ENCODE measurements at places on chromosomes 2 and 18.

DNA sequence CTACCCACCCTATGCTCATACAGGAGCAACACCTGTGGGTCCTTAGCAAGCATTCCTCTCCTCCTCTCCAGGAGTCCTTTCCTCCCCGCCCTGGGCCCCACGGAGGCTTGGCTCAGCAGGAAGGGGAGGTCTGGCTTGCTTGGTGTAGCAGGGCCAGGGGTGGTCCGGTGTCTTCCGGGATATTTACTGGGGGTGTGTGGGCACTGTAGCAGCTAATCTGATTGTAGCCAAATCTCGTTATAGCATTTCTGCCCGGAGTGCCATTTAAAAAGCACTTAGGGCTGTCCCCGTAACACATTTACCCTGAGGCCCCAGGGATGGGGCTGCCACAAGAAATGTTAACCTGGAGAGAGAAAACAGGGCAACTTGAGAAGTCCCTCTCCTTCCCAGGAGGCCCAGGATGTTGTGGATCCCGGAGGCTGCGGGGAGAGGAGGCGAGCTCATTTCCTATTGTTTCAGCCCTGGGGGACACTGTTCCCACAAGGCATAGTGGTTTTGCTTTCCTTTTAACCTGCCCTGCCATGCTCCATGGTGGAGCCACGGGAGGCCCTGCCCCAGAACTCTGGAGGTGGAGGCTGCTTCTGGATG lies 134.5 kb downstream of the CLIP4 start:
- DNase-seq, result no peak

DNA sequence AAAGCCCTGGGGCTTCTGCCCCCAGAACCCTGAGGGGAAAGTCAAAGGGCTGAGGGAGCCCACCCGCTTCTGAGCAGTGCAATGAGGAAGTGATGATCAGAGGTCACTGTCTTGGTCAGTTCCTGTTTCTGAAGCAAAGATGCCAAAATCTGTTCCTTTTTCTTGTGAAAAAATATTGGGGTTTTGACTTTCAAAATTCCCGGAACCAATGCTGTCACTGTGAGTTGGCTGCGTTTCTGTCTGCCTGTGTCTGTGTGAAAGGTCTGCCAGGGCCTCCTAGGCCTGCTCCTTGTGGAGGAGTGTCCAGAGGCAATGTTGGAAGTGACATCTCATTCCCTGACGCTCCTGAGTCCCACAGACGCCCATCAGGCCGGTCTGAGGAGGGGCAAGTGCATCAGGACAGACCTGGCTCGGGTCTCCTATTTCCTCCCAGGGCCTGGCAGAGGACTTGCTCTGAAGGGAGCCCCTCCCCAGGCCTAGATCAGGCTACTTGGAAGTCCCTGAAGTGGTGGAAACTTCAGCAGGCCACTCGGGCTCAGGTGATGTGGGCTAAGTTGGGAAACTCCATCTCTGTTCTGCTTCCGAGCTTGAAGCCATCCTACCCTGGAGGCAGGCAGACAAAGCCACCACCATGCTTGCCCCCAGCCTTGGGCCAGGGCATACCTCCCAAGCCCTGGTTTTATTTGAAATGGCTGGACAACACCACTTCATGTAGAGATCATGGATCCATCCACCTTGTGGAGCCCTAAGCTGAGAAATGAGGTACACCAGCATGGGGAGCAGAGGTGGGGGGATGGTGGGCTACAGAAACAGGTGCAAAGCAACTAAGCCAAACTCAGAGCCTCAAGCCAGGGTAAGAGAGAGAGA lies 51.0 kb downstream of the PKDCC start:
- no peak for DNase-seq

GRCh38 chr2:153487448-153487847 lies 8.9 kb upstream of the RPRM start:
- no peak for DNase-seq

DNA sequence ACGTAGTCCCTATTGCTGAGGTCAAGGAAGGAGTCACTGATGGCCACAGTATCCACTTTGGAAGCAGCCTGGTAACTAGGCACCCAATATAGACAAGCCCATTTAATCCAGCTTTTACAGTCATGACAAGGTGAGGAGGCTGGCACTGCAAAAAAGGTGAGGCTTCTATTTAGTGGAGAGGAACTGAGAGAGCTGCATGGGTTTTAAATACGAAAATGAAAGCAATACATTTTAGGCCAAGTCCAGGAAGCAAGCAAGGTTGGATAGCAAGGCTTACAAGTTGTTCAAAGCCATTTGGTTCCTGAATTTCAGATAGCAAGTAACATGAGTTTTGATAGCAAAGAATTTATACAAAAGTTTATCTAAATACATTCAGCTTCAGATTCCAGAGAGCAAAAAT lies 80.4 kb downstream of the SGPP2 start:
- DNase-seq, result no peak

DNA sequence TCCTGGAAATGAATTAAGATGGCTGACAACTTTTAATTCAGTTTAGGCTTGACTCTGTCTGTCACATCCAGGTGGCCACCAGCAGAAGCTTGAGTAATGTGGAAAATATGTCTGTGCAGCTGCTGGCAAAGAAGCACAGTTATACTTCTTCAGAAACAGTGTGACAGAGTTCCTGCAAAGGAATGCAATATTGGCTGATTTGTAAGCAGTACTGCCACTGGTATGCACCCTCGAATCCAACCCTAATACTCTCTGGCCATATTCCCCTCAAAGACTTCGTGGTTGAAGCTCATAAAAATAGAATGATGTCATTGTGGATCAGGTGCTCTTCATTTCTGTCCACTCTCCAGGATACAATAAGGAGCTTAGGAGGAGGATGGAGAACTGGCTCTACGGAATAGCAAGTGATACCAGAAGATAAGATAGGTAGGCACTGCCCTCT lies 86.2 kb downstream of the METTL8 start:
- peak; percentile 84 for DNase-seq

- no peak for DNase-seq
Measured at GRCh38 chr2:216392018-216392562, 19.8 kb upstream of the MARCHF4 start.

DNA sequence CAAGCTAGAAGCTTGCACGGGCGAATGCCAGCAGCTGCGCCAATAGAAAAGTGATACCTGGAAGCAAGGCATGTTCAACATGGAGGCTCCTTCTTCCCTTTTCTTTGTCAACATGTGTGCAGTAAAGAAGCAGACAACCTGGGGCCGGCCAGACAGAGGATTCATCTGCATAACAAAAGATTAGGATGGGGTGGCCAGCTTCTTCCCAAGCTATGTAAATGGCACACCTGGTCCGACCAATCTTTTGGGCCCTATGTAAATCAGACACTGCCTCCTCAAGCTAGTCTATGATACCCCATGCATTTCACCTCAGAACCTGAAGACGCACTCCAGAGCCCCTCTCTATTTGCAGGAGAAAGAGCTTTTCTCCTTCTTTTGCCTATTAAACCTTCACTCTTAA lies 66.4 kb upstream of the TGFA start:
- DNase-seq, result no peak

DNA sequence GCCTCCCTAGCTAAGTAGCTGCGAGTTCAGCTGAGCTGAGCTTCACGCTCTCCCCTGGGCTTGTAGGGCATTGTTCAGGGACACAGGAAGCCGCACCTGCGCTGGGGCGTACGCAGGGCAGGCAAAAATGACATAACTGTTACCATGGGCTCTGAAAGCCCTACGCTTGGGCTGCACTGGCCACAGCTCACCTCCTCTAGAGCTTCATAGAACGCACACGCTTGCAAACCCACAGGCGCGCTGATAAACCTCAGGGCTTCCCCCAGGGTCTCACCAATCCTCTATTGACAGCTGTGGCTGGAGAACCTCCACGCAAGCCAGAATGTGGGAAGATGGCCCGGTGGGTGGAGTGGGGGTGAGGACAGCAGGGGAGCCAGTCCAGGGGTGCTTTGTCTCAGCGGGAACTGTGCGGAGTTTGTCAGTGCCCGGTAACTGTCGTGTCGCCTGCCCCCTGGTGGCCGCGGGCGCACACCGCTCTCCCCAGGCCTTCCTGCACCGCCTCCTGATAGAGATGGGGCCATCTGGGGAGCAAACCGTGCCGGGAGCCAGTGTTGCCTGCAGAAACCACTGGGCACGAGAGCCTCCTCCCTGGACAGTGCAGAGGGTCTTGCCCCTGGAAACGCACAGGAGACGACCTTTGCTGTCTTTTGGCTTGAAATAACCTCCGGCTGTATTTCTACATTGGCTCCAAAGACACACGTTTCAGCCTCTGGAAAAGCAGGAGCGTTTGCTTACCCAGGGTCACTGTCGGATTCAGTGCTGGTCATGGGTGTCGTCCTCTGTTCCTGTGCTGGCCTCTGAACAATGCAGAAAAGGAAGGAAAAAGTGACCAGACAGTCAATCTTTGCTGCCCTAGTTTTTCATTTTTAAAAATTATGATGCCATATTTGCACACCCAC lies 17.0 kb upstream of the CIDEA start:
- peak; percentile 8 for DNase-seq

DNA sequence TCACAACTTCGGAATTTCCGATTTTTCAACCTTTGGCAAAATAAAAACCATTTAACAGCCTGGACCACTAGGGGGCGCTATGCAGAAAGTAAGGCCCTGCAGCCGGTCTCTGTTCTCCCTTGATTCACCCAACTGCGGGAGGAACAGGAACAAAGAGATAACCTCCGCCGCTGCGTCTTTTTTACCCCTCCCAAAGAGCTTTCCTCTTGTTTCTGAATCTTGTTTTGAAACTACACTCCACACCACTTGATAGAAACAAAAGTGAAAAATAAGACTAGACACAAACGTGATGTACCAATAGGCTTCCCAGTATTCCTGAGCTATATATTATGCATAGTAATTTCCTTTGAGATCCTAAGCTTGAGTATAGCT lies 231.2 kb downstream of the MYO3B start:
- DNase-seq, result peak; percentile 53

GRCh38 chr2:84492571-84492970 lies 23.7 kb upstream of the DNAH6 start:
- DNase-seq, result peak; percentile 3

DNA sequence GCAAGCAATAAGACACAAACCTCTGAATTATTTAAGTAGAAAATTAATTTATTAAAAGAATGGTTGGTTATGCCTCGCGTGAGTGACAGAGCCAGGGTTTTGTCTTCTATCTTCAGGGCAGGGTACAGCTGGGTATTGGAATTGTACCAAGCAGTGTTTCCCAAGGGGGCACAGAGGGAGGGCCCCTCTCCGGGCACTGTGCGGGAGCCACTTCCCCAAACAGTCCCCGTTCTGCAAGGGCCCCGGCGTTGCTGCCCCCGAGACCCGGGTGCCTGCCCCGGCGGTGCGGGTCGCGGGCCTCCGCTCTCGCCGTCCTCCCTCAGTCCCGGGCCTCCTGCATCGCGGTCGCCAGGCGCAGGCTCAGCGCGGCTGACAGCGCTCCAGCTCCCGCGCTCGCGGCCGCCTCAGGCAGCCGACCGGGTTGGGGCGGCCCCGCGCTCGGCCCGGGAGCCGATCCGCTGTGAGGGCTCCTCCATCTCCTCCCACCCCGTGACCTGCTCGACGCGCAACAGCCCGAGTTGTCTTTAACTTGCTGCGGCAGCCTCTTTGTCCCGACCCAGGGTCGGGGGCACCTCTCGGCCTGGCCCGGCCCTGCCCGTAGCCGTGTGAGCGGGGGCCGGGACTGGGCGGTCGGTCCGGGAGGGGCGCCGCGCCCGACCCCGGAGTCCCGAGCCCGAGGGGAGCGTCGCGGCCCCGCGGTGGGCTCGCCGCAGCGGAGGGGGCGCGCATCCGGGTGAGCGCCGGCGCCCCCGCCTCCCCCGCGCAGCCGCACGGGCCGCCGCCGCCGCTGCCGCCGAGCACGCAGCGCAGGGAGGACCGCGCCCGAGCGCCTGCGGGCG lies 620 bp upstream of the GALNT1 start:
- peak; percentile 18 for DNase-seq

DNA sequence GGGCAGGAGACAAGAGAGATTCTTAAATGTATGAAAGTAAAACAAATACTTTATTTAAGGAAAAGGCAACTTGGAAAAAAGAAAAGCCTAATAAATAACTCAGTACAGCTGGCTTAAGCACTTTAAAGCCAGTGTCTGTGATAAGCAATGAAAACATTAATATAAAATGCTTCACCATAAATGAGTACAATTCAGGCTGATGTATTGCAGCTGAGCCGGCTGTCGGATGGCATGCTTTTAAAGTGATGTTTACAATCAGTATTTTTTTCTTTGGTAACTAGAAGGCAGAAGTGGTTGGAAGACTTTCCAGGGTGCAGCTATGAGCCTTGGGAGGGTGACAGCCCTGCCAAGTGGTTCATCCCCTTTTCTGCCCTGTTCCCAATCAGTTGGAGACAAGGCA lies 58.7 kb upstream of the CELF4 start:
- no peak for DNase-seq

- DNase-seq, result no peak
Measured at GRCh38 chr18:74516271-74517235, 17.7 kb upstream of the CNDP1 start.

- DNase-seq, result no peak
Measured at GRCh38 chr2:235579128-235579527, 85.3 kb downstream of the AGAP1 start.

DNA sequence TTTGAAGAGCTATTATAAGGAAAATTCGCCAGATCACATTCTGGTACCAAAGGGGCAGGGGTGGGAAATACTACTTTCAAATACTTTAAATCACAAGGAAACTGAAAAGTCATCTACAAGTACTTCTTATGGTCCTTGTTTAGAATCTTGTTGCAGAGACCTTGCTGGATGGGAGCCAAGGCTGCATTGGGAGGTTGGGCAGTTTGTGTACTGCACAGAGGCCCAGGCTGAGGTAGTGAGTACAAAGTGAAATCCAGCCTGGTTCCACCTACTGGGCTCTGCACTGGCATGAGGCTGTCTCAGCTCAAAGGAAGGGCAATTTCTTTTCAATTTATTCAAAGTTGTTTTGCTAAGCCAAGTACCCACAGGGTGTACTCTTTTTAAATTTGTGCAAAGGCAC lies 140.3 kb upstream of the DLX2 start:
- no peak for DNase-seq

GRCh38 chr18:32730068-32730467 lies 42.8 kb downstream of the KLHL14 start:
- DNase-seq, result no peak

DNA sequence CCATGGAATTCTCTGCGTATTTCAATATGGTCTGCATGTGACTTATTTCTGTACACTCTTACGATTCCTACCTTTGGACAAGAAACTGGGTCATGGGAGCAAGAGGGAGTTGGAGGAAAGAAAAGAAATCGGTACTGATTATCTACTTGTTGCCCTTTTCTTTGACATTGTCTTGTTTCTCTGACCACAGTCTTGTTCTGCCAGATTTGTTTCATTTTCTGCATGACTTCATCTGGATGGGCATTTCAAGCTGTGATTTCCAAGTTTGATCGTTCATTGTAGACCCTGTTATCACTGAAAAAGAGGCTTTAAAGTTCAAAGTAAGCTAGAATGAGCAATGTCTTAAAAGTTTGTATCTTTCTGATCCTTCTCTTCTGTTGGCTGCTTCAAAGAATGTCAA lies 2186.3 kb upstream of the CELF4 start:
- DNase-seq, result no peak

- DNase-seq, result no peak
Measured at GRCh38 chr2:215540658-215541057, 104.8 kb upstream of the FN1 start.

DNA sequence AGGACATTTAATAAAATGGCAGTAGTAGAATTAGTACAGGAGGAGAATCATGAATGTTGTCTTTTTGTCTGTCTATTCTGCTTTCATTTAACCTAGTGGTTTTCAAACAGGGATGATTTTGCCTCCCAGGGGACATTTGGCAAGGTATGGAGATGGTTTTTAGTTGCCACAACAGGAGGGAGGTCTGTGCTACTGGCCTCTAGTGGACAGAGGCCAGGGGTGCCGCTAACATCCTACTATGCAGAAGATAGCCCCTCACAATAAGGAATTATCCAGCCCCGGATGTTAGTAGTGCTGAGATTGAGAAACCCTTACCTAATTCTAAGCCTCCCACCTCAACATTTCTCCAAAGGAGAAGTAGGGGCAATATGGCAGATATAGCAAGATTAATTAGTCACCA lies 18.3 kb downstream of the FASTKD2 start:
- no peak for DNase-seq

Data from SW 1271 (cell line).